Activated B cell treated with CpG ODN at 0.5 μM for 24 hours (primary cell): ENCODE measurements at places on chromosomes 2 and 18. TPM values are rescaled to one million over a fixed set of nuclear protein-coding genes. Genes with fewer than 3 reads are reported as not detected.

GRCh38 chr2:175004730-175004979 is 526 bp downstream of the CHN1 start:
- no peaks in the 10 kb centered on the region for H3K36me3 ChIP-seq
- peaks cover 7% of the 10 kb centered on the region for H3K4me1 ChIP-seq
- H3K27me3 ChIP-seq, result peaks cover 43% of the 10 kb centered on the region

- no peaks in the 10 kb centered on the region for H3K4me1 ChIP-seq
- H3K4me3 ChIP-seq, result no peak overlapping the region
- H3K36me3 ChIP-seq, result peaks cover 67% of the 10 kb centered on the region
These were observed 73.2 kb downstream of the ITSN2 start for GRCh38 chr2:24287171-24287570.

DNA sequence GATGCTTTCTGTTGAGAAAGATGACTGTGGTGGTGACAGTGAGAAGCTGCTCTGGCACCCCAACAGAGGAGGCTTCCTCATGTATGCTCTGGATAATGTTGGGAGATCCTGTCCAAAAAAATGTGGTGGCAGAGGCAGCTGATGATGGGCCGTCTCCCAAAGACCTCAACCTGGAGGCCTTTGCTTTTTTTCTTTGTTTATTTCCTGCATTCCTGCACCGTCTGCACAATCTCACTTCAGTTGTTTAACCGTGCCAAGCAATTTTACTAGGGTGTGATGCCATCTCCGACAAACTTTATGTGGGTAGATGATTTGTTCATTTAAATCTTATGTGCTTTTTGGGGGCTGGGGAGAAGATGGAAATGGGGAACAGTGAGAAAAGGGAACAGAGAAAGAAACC is 62.2 kb upstream of the IGFBP5 start:
- no peak overlapping the region for H3K4me3 ChIP-seq
- no peaks in the 10 kb centered on the region for H3K36me3 ChIP-seq

DNA sequence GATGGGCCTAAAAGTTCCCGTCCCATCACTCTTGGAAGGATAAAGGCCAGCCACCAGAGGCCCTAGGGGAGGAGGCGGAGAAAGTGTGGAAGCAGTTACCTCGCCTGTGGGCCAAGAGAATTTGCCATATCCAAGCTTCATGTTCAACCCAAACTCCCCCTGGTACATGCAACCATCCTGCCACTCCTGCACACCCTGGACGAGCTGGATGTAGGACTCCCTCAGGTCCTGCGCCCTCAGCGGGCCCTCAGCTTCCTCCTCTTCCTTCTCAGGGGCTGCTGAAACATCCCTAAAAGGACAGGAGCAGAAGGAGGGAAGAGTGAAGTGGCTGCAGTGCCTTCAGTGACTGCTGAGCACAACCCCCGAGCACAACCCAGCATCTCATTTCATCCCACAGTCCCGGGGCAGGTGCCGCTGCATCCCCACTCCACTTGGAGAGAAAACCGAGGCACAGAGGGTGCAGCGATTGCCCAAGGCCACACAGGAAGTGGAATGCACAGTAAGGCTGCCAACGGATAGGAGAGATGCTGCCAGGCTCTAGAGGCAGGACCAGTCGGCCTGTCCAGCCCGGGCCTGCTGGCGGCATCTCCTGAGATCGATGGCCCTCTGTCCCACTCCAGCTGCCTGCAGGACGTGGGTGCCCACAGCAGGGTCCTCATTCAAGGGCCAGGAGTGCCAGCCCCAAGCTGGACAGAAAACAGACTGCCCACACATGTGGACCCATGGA is 2.9 kb downstream of the ANKMY1 start:
- H3K4me3 ChIP-seq, result no peak overlapping the region
- no peak overlapping the region for H3K27ac ChIP-seq
- no peak for DNase-seq
- peaks cover 45% of the 10 kb centered on the region for H3K4me1 ChIP-seq
- H3K36me3 ChIP-seq, result peaks cover 48% of the 10 kb centered on the region

- H3K27me3 ChIP-seq, result no peaks in the 10 kb centered on the region
- peaks cover 17% of the 10 kb centered on the region for H3K36me3 ChIP-seq
- DNase-seq, result no peak
- H3K4me3 ChIP-seq, result peak overlapping the region; percentile 92
- peak overlapping the region; percentile 51 for H3K27ac ChIP-seq
These were observed 706 bp downstream of the AGPS start for GRCh38 chr2:177393203-177393755.

- DNase-seq, result no peak
- no peak overlapping the region for H3K4me3 ChIP-seq
- no peak overlapping the region for H3K27ac ChIP-seq
- H3K27me3 ChIP-seq, result no peaks in the 10 kb centered on the region
- H3K4me1 ChIP-seq, result no peaks in the 10 kb centered on the region
These were observed 1242.4 kb upstream of the ACVR2A start for GRCh38 chr2:146602383-146602782.

DNA sequence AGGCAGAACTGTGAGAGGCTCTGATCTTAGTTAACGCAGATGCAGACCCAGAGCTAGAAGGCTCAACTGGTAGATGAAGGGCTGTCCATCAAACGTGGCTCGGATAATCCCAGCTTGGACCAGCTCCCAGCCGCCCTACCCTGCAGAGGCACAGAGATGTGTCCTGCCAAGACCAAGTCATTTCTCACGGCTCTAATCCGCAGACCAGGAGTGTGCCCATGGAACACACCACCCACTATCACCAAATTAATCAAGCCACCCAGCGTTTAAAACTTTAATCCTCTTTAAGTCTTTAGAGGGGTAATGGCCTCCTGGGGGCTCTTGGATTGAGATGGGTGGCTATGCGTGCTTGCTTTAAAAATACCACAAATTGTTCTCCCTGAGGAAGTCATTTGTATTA is 17.5 kb downstream of the LYPD1 start:
- no peaks in the 10 kb centered on the region for H3K36me3 ChIP-seq
- H3K4me3 ChIP-seq, result no peak overlapping the region
- no peak overlapping the region for H3K27ac ChIP-seq
- H3K4me1 ChIP-seq, result peaks cover 3% of the 10 kb centered on the region

- no peaks in the 10 kb centered on the region for H3K27me3 ChIP-seq
- H3K27ac ChIP-seq, result no peak overlapping the region
- H3K4me1 ChIP-seq, result no peaks in the 10 kb centered on the region
- peaks cover 70% of the 10 kb centered on the region for H3K36me3 ChIP-seq
These were observed 28.8 kb downstream of the RIF1 start for GRCh38 chr2:151438506-151438905.

DNA sequence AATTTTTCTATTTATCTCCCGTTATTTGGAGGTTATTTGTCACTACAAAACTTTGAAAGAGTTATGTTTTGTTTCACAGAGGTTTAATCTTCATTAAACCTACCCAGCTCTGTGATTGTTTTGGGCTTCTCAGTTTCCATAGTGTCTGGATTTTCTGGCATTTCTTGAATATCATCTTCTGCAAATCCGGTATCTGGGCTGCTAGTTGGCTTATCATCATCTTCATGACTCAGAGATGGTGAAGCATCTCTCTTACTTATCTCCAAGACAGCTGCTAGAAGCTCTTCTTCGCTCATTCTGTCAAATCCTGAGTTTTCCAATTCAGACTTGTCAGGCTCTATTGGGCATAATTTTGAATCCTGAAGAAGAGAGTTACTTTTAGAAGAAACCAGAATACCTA is 55.6 kb downstream of the VIL1 start:
- H3K27ac ChIP-seq, result no peak overlapping the region
- H3K4me3 ChIP-seq, result no peak overlapping the region
- DNase-seq, result no peak
- H3K36me3 ChIP-seq, result peaks cover 52% of the 10 kb centered on the region
- H3K27me3 ChIP-seq, result no peaks in the 10 kb centered on the region

DNA sequence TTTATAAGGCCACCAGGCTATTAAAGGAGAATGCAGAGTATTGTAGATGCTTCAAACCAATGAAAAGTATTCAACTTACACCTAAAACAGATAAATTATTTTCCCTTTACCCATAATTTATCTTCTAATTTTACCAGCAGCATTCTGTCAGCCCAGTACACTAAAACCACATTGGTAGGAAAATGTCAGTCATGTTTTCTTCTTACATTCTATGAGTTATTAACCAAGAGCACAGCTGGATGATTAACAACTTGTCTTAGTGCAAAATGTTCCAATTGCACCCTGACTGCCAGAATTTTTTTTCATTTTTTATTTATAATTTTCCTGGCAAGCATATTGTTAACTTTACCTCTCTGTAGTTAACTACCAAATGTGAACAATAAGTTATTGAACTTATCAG is 79.0 kb upstream of the WDR75 start:
- H3K4me3 ChIP-seq, result no peak overlapping the region
- H3K27ac ChIP-seq, result no peak overlapping the region
- no peaks in the 10 kb centered on the region for H3K4me1 ChIP-seq
- H3K36me3 ChIP-seq, result no peaks in the 10 kb centered on the region
- DNase-seq, result no peak
- no peaks in the 10 kb centered on the region for H3K27me3 ChIP-seq

GRCh38 chr2:100194951-100195350 is 52.6 kb upstream of the AFF3 start:
- H3K27ac ChIP-seq, result no peak overlapping the region
- no peak for DNase-seq
- H3K4me1 ChIP-seq, result peaks cover 3% of the 10 kb centered on the region
- H3K4me3 ChIP-seq, result no peak overlapping the region

GRCh38 chr18:43405097-43405496 is 127.8 kb upstream of the SYT4 start:
- H3K36me3 ChIP-seq, result no peaks in the 10 kb centered on the region
- no peak for DNase-seq

GRCh38 chr2:74028741-74029140 is 44.0 kb downstream of the TET3 start:
- H3K36me3 ChIP-seq, result peaks cover 4% of the 10 kb centered on the region
- no peak overlapping the region for H3K4me3 ChIP-seq
- DNase-seq, result no peak
- no peak overlapping the region for H3K27ac ChIP-seq
- H3K4me1 ChIP-seq, result peaks cover 88% of the 10 kb centered on the region

DNA sequence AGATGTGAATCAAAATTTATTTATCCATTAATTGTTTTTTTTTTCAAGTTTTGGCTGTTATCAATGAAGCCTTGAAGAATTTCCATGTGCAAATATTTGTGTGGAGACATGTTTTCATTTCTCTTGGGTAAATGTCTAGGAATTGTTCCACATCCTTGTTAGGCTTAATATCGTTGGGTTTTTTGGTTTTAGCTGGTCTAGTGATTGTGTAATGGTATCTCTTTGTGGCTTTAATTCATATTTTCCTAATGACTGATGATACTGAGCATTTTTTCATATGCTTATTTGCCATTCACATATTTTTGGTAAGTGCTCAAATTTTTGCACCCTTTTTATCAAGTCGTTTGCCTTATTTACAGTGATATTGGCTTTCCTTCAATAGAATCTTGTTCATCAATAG is 250.3 kb upstream of the EPHA4 start:
- H3K27me3 ChIP-seq, result no peaks in the 10 kb centered on the region
- no peak overlapping the region for H3K27ac ChIP-seq
- no peaks in the 10 kb centered on the region for H3K36me3 ChIP-seq
- H3K4me3 ChIP-seq, result no peak overlapping the region

DNA sequence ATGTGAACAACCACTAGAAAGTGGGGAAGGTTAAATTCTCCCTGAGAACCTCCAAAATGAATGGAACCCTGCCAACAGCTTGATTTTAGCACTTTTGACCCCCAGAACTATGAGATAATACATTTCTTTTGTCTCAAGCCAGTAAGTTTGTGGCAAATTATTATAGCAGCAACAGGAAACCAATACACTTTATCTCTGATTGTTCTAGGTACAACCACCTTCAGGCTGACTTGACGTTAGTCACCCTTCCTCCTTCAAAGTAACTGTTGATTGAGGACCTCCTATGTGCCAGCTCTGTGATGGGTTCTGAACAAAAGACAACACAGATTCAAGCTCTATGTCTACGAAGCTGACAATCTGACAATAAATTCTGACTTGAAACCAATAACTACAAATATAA is 318.9 kb downstream of the NCKAP5 start:
- H3K4me1 ChIP-seq, result peaks cover 17% of the 10 kb centered on the region
- no peaks in the 10 kb centered on the region for H3K36me3 ChIP-seq
- DNase-seq, result no peak
- no peak overlapping the region for H3K4me3 ChIP-seq
- no peaks in the 10 kb centered on the region for H3K27me3 ChIP-seq
- no peak overlapping the region for H3K27ac ChIP-seq

GRCh38 chr2:8394131-8394530 is 287.7 kb upstream of the ID2 start:
- H3K4me1 ChIP-seq, result no peaks in the 10 kb centered on the region
- no peak overlapping the region for H3K4me3 ChIP-seq
- no peaks in the 10 kb centered on the region for H3K36me3 ChIP-seq
- no peak overlapping the region for H3K27ac ChIP-seq

DNA sequence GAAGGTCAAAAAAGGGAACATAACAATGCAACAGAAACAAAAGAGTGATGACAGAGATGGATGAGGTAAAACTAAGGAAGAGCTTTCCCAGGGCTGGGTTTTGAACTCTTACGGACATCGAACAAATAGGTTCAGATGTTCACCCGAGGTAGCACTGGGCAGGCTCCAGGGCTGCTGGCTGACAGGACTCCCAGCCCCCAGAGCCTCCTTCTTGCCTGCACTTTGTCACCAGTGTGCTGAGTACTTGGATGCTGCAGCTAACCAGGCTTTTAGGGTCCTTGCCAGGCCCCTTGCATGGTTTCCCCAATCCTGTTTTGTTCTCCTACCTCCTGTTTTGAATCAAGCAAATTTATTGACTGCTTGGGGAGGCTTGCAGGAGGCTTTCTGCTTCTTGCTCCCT is 322.9 kb downstream of the DYSF start:
- H3K36me3 ChIP-seq, result no peaks in the 10 kb centered on the region
- no peak overlapping the region for H3K27ac ChIP-seq
- no peaks in the 10 kb centered on the region for H3K4me1 ChIP-seq
- DNase-seq, result no peak

- no peaks in the 10 kb centered on the region for H3K27me3 ChIP-seq
- H3K4me3 ChIP-seq, result no peak overlapping the region
- no peak overlapping the region for H3K27ac ChIP-seq
- no peaks in the 10 kb centered on the region for H3K36me3 ChIP-seq
These were observed 329.6 kb downstream of the MBD2 start for GRCh38 chr18:53894675-53895442.

- DNase-seq, result no peak
- no peaks in the 10 kb centered on the region for H3K36me3 ChIP-seq
- no peaks in the 10 kb centered on the region for H3K4me1 ChIP-seq
- no peak overlapping the region for H3K27ac ChIP-seq
- H3K4me3 ChIP-seq, result no peak overlapping the region
These were observed 6.7 kb upstream of the ACAA2 start for GRCh38 chr18:49819823-49820671.

- no peaks in the 10 kb centered on the region for H3K36me3 ChIP-seq
- H3K4me1 ChIP-seq, result no peaks in the 10 kb centered on the region
These were observed 86.3 kb upstream of the NPAS2 start for GRCh38 chr2:100733391-100734187.

The FKBP7 gene
- total RNA-seq, result 0.44 and 0.64 TPM in 2 replicates

The CD207 gene
- not detected in 2 replicates for total RNA-seq

The PROKR1 gene
- 0.05 and 0.09 TPM in 2 replicates for total RNA-seq

The STRN gene
- total RNA-seq, result 24.7 and 24.9 TPM in 2 replicates
